ENCODE measurements at places on chromosomes 1 and 21. TPM values are rescaled to one million over a fixed set of nuclear protein-coding genes. Genes with fewer than 3 reads are reported as not detected.

Gene OR2G3
- total RNA-seq = not detected

Gene MRPS14
- total RNA-seq = 31.5 TPM

Gene FAM167B
- total RNA-seq = 0.80 TPM

Gene CELA3A
- not detected for total RNA-seq

DNA sequence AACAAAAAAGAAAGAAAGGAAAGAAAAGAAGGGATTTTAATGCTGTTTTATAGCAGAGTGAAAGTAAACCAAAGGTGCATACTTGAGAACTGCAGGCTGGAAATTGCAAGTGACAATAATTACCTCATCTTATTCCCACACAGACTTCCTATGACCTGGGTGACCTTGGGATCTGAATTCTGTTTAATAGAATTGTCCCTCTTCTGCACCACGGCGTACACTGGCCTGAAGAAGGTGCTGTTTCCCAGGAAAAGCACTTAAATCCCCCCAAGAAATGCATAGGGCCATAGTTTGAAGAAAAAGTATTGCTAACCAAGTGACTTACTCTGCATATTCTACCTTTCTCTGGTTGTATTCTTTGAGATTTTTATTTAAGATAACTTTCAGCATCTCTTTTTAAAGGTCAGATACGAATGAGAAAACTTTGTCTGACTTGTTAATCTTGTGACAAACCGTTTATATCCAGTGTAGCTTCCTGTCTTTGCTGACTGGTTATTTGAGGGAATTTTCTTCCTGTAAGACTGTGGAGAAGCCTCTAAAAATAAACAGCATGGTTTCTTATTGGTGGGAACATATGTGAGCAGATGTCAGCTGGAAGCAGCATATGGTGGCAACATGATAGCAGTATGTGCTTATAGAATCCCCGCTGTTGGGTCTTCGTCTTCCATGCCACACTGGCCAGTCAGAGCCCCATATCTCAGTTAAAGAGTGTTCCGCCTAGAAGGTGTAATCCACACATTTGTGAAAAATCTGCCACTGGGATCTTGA is 16.3 kb downstream of the TGFB2 start:
- no peak for DNase-seq

Measured in activated T-helper 2 cell treated with anti-CD3 and anti-CD28 coated beads, Interferon-gamma antibody, Interleukin-2, Interleukin-4, amounts not matched to agents 10 μg/mL and 5 μg/mL and 100 μg/mL, durations not matched to agents 14 hours and 24 hours and 36 hours (primary cell).